ENCODE measurements at places on chromosomes 11 and 22.

GRCh38 chr22:43482318-43482625 lies 70.5 kb downstream of the MPPED1 start:
- DNase-seq: no peak

DNA sequence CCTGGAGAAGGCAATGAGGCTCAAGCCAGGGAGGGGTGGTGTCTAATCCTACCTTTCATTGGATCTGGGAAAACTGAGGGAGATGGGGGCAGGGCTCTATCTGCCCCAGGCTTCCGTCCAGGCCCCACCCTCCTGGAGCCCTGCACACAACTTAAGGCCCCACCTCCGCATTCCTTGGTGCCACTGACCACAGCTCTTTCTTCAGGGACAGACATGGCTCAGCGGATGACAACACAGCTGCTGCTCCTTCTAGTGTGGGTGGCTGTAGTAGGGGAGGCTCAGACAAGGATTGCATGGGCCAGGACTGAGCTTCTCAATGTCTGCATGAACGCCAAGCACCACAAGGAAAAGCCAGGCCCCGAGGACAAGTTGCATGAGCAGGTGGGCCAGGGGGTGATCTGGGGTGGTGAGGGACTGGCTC lies at the start of gene FOLR1:
FOLR1 (plus strand) TSS at position 180 of the 421 bp plus-strand sequence; CDS start at position 214, 34 bp downstream.
- no peak for DNase-seq

DNA sequence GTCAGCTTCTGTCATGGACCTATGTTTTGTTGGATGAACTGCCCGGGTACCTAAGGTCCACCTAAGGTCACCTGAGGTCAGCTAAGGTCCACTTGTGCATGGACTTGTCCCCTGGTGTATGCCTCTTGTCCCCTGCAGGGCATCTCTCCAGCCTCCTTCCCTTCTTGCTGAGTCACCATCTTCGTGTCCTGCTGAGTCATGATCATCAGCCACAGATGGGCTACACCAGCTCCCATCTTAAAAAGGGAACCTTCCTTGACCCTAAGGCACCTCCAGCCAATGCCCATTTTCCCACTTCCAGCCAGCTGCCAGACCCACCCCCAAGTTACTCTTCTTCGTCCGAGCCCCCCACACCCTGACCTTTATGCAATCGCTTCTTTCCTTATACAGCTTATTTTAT lies 544.9 kb downstream of the TBC1D22A start:
- no peak for DNase-seq

DNA sequence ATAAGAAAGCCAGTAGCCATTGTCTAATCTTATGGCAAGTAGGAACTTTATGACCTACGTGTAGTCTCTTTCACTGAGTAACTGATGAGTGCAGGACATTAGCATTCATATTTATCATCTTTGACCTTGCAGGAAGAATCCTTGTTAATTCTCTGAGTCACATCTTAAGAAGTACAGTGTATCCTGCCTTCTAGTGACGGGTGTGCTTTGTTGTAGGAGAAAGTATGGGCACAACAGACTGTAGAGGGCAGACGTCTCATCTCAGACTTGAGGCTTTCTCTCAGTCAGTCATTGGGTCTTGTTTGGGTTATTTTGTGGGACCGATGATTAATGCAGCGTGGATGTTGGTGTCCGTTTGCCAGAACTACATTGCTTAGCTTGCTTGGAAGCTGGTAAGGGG lies 6.8 kb downstream of the RNF214 start:
- no peak for DNase-seq

GRCh38 chr11:70312401-70313357 lies 42.2 kb downstream of the PPFIA1 start:
- DNase-seq: no peak

DNA sequence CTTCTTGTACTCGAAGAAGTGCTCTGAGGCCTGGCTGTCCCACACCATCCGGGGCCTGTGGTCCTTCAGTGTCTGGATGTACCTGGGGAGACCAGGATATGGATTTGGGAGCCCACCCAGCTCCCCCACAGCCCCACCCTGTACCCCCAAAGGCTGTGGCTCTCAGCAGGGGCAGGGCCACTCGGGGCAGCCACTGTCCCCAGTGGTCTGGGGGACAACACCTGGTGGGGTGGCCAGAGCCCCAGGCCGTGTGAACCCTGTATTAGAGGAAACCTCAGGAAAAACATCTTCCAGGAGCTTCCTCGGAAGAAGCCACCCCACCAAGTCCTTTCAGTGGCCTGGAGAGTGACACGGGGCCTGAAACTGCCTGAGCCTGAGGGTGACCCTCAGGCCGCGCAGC lies 27.8 kb downstream of the TSPAN4 start:
- DNase-seq: no peak

- no peak for DNase-seq
Observed at GRCh38 chr11:46669711-46670139, 30.7 kb downstream of the ARHGAP1 start.

DNA sequence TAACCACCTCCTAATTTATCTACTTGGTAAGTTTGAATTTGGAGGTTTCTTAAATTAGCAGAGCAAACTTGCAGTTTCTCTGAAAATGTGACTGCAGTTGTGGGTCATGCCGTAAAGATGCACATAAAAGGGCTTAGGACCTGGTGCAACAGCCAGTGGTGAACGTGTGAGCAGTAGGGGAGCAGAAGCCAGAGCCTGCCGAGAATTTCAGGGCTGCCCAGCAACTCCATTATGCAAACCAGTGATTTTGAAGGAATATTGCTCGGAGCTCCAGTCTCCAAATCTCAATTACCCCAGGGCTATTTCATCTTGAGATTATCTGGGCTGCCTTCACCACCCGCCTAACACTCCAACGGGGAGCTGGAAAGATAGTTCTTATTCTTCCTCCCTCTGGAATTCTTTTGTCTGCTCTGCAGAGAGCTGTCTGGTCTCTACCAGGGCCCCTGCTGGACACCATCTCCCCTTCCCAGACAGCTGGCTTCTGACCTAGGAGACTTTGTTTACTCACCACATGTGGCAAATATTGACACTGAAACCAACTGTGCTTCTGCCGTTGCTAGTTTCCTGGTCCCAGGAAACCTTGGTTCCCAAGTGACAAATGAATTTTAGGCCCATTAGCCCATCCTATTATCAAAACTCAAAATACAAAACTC lies 93.9 kb downstream of the DSCAML1 start:
- DNase-seq: no peak

- no peak for DNase-seq
Observed at GRCh38 chr11:120522736-120523135, 11.2 kb downstream of the GRIK4 start.

DNA sequence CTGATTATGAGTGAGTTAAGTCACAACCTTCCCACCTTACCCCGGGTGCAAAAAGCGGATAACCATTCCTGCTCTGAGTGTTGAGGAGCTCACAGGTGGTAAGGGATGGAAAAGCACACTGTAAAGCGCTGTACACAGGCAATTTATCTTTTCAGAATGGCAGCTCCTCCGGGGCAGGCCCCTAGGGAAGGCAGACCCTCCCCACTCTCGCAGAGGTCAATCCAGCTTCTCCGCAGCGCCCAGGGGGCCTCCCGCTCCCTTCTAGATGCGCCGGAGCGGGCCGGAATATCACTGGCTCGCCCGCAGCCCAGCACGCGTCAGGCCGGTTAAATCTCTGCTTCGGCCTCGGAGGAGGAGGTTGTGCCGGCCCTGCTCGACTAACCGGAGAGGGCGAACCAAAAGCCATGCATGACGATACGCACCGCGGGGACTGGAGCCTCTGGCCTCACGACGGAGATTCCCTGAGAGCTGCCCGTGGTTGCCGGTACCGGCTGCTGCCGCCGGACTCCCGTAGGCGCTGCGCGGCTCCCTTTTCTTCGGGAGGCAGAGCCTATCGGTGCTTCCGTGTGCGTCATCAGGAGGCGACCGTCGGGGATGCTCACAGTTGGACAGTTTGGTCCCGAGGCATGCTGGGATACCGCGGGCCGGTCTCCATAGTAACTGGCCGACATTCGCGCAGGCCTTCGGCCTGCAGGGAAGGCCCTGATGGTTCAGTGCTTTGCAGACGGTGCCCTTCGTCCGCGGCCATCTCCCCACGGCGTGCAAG lies at the start of gene BRMS1:
BRMS1 (minus strand) TSS at position 555 of the 766 bp plus-strand sequence. CDS start 2,870 bp downstream, outside the sequence.
- DNase-seq: peak; percentile 95

Data from stimulated activated CD4-positive, alpha-beta T cell treated with anti-CD3 and anti-CD28 coated beads, Interleukin-1b, Interleukin-23, amount 100 ng/mL, for 48 hours (primary cell).